ENCODE measurements at places on chromosomes 2 and 18. TPM values are rescaled to one million over a fixed set of nuclear protein-coding genes. Genes with fewer than 3 reads are reported as not detected.

- H3K4me1 ChIP-seq, result no peaks in the 10 kb centered on the region
- no peaks in the 10 kb centered on the region for H3K27me3 ChIP-seq
Measured at GRCh38 chr2:26649992-26650712, 9.0 kb upstream of the CIB4 start.

- H3K36me3 ChIP-seq, result no peaks in the 10 kb centered on the region
- no peak overlapping the region for H3K27ac ChIP-seq
- no peaks in the 10 kb centered on the region for H3K27me3 ChIP-seq
- no peak for DNase-seq
Measured at GRCh38 chr18:54713386-54713785, 114.9 kb upstream of the RAB27B start.

DNA sequence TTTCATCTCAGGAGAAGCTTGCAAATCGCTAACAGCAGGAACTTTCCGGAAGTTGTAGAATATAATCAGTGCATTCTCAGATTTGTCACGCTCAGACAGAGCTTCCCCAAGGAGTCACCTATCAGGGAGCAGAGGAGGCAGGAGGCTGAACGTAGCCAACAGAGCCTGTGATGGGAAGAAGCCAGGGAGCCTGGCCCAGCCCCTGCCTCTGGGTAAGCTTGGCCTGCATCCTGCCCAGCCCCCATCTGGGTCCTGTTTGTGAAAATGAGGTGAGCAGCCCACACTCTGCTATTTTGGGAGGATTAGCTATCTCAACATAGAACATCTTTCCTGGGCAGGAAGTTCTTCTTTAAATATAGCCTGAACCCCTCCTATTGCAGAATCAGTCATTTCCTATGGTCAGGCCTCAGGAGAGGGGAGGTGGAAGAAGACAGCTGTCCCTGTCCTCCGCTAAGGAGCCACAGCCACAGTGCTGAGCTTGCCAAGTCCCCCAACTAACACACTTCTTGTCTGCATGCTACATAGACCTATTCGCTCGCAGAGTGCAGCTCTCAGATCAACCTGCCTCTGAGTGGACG is 19.2 kb upstream of the PKDCC start:
- H3K4me1 ChIP-seq, result peaks cover 28% of the 10 kb centered on the region
- no peak overlapping the region for H3K4me3 ChIP-seq
- no peaks in the 10 kb centered on the region for H3K27me3 ChIP-seq
- DNase-seq, result no peak
- no peak overlapping the region for H3K27ac ChIP-seq

The PSTPIP2 gene
- 13.3 TPM for total RNA-seq

All from Caco-2 (cell line).